ENCODE measurements at places on chromosomes 3 and 15. TPM values are rescaled to one million over a fixed set of nuclear protein-coding genes. Genes with fewer than 3 reads are reported as not detected.

DNA sequence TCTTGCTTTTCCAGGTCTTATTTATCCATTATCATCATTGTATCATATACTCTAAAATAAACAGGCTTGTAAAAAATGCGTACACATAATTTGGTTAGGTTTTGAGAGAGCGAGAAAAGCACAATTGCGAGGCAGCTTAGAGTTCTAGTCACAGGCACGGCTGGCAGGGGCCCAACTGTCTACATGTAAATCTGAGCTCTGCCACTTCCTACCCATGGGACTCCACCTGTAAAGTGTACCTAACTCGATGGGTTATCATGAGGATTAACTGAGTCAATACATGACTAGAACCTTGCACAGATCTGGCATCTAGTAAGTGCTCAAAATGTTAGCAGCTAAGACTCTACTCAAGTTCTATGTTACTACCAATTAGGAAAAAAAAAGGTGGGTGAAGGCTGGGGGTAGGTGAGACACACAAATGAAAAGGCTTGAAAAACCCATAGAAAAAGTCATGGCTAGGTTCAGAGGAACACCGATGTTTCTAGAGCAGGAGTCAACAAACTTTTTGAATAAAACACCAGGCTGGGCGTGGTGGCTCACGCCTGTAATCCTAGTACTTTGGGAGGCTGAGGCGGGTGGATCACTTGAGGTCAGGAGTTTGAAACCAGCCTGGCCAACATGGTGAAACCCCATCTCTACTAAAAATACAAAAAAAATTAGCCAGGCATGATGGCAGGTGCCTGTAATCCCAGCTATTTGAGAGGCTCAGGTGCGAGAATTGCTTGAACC, 36.2 kb downstream of the GLB1 start:
- no peak for DNase-seq

DNA sequence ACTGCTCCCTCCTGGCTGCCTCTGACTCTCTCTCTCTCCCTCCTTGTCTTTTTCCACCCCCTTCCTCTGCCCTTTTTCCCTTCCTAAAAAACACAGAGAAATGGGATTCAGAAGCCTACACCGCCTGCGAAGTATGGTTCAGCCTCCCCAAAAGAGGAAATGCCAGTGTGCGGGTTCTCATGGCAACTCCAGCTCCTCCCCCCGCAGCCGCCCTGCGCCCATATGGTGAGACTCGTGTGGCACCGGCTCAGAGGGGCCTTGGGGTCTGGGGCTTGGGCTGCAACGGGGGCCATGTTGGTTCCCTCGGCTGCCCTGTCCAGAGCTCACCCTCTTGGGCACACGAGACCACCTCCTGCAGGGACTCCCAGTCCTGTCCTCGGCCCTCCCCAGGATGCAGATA, 23.6 kb upstream of the LINGO1 start:
- no peak for DNase-seq

DNA sequence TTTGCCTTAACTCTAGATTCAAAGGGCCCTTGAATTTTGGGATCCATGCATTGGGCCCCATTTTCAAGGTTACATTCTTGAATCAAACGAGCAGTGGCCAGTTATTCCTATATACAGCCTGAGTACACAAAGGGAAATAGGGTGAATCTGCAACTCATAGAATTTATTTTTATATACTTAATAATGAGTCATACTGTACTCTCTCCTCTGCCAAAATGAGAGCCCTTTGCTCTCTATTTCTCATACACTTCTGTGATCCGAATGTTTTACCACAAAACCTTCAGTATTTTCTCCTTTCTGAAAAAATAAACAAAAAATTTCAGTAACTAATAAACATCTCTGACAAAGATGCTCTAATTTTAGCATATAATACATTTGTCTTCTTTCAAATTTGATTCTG, 116.7 kb downstream of the SERPINI1 start:
- DNase-seq = no peak

DNA sequence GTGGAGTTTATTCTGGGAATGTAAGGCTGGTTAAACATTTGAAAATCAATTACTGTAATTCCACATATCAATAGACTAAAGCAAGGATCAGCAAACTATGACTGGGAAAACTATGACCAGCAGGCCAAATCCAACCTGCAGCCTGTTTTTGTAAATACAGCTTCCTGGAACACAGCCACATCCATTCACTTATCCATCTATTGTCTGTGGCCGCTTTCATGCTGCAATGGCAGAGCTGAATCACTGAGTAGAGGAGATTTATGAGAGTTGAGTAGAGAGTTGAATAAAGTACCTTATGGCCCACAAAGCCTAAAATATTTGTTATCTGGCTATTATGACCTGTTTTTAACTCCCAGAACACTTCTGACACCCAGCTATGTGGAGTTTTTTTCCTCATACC, 12.2 kb downstream of the MYLK start:
- no peak for DNase-seq

ALDH1A2 gene
- 6.1 TPM for total RNA-seq

NPAP1 gene
- not detected for total RNA-seq

All from breast epithelium (tissue), 4 donors.